Fibroblast of skin of scalp (primary cell): ENCODE measurements at places on chromosomes 3 and 15.

DNA sequence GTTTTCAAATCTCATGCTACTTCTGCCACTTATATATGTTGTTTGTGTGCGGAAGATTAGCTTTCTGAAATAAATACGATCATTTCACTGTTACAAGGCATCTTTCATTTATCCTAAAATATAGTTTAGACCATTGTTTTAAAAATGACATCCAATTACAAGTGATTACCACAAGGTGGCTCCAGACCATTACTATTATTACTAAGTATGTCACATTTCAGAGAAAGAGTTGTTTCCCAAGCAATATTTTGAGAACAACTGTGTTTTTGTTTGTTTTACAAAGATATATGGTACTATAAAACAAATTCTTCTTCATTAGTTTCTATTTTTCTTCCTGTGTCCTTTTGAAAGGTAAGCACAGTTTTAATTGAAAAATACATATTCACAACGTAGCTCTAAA is 136.0 kb upstream of the RAP2B start:
- peak; percentile 49 for DNase-seq

DNA sequence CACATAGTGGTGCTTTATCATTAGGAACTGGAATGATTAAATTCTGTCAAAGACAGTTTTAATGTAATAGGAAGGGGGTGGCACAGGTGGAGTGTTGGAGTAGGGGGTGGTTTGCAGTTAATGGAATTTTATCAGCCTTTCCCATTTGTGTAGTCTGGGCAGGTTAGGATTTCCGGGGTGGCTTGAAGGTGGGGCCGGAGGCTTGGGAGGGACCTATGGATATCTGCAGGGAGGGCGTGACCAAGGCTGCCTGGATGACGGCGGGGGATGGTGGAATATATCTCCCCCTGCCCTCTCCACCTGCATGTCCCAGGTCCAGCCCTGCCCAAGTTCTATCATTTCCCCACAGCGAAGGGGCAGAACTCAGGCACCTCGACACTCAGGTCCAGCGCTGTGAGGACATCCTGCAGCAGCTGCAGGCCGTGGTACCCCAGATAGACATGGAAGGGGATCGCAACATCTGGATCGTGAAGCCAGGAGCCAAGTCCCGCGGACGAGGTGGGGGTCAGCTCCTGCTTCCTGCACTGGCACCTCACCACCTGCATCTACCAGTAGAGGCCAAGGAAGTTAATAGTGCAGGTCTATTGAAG is 15.5 kb downstream of the TTLL3 start:
- DNase-seq = no peak

DNA sequence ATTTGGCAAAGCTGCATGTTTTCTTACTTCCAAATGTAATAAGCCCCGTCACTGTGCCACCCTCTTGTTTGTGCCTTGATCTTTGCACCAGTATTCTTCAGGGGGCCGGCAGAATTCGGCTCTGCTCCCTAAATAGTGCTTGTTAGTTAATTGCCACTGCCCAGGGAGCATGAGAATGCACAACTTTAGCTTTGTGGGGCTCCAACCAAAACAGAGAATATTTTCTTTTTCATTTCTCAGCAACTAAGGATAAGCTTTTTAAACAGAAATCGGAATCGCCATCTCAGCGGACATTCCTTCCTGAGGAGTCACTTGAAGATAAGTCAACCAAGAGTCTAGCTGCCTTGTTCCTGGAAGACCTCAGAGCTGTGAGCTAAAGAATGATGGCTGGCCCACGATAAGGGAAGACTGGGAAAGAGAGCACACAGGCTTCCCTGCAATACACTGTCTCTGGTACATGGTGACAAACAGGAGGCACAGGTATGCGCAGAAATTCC is 106.0 kb downstream of the LRIG1 start:
- DNase-seq = peak; percentile 73

GRCh38 chr3:27253831-27254230 is 115.4 kb downstream of the NEK10 start:
- DNase-seq = peak; percentile 50

DNA sequence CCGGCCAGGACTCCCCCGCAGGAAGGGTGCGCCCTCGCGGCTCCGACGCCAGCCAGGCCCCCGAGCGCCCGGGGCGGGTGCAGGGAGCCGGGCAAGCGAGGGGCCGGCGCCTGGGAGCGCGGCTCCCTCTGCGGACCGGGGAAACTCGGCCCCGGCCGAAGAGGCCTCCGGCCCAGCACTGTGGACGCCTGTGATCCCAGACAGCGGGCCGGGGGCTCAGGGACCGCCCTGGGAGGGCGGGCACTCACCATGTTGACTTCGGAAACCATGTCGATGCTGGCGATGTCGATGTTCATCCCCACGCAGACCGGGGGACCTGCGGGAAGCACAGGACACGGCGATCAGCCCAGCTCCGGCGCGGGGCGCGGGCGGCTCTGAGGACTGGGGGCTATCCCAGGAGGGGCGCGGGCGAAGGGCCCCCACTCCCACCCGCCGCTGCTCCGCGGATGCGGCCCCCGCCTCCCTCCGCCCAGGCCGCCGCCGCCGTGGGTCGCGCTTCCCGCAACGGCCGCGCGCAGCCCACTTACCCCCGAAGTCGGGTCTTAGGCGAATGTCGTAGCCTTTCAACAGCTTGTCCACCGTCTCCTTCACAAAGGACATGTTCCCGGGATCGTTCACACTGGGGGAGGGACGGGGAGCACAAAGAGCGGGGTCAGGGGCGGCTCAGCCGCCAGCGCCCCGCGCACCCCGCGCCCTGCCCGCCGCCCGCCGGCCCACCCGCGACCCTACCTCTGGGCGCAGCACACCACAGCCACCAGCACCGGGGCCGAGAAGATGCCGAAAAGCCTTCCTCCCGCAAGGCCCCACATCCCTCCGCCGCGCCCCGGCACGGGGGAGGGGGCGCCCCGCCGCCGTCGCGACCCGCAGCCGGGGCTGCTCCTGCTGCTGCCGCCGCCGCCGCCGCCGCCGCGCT is at the start of gene GABRB3:
TSS of gene GABRB3 (minus strand) at position 913 of the 913 bp plus-strand sequence.
- no peak for DNase-seq

DNA sequence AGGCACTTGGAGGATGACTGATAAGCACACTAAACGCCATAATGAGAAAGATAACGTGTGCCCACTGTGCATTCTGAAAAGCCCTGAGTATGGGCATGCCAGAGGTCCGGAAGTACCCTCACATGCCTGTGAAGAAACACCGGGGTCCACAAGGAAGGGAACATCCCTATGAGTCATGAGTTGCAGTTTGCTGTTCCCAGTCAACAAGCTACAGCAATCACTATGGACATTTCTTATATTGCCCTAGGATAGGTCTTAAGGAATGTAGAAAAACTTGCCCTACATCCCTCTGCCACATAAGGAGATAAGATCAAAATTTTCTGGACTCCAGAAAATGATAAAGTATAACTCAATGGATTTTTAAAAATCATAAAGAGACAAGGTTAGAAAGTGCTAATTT is 9.9 kb downstream of the MB21D2 start:
- DNase-seq = no peak

- DNase-seq = no peak
Measured at GRCh38 chr3:192417017-192417416, 310.3 kb downstream of the FGF12 start.

DNA sequence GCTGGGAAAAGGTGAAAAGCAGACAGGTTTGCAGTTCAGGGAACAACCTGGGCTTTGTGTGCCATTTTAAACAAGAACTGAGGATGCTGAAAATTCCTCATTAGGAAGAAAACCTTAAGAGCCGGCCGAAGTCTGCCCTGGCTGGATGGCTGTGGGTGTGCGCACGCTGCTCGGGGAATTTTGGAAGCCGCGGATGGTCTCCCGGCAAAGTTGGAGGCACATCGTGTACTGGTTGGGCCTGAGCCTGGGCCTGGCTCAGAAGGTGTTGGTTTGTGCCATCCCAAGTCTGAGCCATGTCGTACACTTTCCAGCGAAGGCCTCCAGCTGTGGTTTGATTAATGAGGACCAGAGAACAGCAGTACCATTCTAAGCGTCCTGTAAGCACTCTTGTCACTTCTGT is 188.2 kb downstream of the ATP10A start:
- DNase-seq = no peak

DNA sequence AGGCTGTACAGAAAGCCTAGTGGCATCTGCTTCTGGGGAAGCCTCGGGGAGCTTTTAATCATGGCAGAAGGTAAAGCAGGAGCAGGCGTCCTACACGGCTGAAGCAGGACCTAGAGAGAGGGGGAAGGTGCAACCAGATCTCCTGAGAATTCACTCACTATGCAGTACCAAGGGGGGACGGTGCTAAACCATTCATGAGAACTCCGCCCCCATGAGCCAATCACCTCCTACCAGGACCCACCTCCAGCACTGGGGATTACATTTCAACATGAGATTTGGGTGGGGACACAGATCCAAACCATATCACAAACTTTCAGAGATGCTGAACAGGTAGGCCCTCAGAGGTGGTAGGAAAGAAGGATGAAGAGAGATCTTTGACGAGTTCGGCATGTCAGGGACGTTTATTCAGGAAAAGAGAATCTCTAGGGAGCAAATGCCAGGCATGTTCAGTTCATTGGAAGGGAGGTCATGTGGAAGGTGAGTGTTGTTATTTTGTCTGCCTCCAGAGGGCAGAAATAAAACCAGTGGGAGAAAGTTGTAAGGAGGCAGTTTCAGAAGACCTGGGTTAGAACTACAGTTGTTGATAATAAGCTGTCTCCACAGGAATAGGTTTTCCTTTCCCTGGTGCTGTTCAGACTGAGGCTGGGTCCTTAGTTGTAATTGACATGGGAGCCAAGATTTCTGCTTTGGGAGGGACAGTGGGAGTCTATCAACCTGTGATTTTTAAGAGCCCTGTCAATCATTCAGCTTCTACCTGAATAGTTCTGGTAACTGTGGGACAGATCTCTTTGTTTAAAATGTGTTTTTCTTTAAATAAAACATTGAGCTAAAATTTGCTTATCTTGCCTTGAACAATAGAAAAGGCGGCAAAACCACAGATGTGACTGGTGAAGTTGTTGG is 4.3 kb upstream of the FNDC3B start:
- peak; percentile 25 for DNase-seq

DNA sequence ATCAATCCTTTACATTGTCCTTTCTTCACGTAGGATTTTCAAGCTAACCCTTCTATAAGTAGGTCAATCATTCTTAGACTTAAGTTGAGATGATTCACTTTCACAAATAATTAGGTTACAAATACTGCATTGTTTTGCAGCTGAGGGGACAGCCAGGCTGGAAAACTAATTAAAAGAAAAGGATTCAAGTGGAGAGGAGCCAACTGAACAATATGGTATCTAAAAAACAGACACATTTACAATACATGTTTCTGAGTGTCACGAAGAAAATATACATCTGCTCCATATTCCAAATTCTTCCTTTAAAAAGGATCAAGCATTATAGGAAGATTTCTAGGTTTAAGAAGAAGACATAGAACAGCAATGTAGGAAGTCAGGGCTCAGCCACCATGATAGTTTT is 70.2 kb downstream of the PEAK1 start:
- DNase-seq = no peak

DNA sequence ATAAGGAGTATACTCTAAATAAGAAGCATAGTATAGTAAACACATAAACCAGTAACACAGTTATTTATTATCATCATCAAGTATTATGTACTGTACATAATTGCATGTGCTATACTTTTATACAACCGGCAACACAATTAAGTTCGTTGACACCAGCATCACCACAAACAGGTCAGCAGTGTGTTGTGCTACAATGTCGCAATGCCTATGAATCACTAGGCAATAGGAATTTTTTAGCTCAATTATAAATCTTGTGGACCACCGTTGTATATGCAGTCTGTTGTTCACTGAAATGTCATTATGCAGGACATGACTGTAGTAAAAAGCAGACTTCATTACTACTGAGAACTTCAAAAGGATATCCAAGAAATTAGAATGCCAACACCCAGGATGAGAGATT is 177.0 kb downstream of the PDCD6IP start:
- no peak for DNase-seq

- DNase-seq = peak; percentile 94
Measured at GRCh38 chr15:64989416-64990167, at the start of gene SPG21. SPG21 (minus strand) TSS chr15:64989914; CDS start chr15:64983569, 6,345 bp downstream.

DNA sequence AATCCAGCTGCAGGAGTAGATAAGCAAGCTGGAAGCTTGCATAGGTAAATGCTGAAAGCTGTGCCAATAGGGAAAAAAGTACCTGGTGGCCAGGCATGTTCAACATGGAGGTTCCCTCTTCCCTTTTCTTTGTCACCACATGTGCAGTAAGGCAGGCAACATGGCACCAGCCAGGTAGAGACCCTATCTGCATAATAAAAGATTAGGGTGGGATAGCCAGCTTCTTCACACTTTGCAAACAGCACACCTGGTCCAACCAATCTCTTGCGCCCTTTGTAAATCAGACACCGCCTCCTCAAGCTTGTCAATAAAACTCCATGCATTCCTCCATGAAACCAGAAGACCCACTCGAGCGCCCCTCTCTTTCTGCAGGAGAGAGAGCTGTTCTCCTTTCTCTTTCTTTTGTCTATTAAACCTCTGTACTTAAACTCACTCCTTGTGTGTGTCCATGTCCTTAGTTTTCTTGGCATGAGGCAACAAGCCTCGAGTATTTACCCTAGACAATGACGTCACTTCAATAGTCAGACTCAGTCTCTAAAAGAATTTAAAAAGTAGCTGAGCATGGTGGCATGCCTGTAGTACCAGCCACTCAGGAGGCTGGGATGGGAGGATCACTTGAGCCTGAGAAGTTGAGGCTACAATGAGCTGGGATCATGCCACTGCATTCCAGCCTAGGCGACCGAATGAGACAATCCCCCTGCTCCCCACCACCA is 256.3 kb downstream of the SCAPER start:
- DNase-seq = no peak

GRCh38 chr15:81024936-81025335 is 24.2 kb downstream of the TLNRD1 start:
- no peak for DNase-seq

DNA sequence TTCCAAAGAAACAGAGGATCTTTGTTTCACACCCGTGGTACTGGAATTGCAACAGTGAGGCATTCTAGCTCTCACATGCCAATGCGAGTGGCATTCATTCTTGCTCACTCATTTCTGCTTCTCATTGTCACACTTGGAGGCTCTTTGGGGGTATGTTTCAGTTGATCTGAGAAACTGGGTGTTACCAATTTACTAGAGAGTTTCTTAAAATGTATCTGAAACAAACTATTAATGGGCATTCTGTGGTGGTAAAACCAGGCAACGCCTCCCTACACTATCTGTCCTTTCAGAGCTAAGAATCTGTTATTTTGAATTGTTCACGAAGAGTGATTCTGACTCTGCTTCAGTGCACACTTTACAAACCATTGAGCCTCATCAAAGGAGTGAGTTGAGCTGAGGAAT is 140.6 kb upstream of the BHLHE40 start:
- no peak for DNase-seq

GRCh38 chr3:150635526-150635925 is 32.4 kb downstream of the SELENOT start:
- no peak for DNase-seq

- DNase-seq = no peak
Measured at GRCh38 chr15:25772500-25772899, 90.6 kb downstream of the ATP10A start.
